Dermis blood vessel endothelial cell (primary cell): ENCODE measurements at places on chromosomes 7 and 10. TPM values are rescaled to one million over a fixed set of nuclear protein-coding genes. Genes with fewer than 3 reads are reported as not detected.

TMEM236 gene
- 0.17 and 1.3 TPM in 2 replicates for total RNA-seq

HTR5A gene
- not detected in 2 replicates for total RNA-seq

BTBD16 gene
- total RNA-seq = not detected in 2 replicates

DNAJB6 gene
- 119 and 155 TPM in 2 replicates for total RNA-seq

TLX1 gene
- total RNA-seq = not detected in 2 replicates

WEE2 gene
- not detected in 2 replicates for total RNA-seq

SLC12A9 gene
- 37.1 and 39.9 TPM in 2 replicates for total RNA-seq

PRSS1 gene
- total RNA-seq = not detected in 2 replicates

UPK3BL2 gene
- 2.3 and 2.7 TPM in 2 replicates for total RNA-seq

GDF10 gene
- not detected in 2 replicates for total RNA-seq

ZNF716 gene
- total RNA-seq = under 0.01 TPM in 1 of 2 replicates, not detected in the other

VSTM4 gene
- 0.56 and 1.0 TPM in 2 replicates for total RNA-seq

HOXA5 gene
- 5.6 and 6.1 TPM in 2 replicates for total RNA-seq

DNA sequence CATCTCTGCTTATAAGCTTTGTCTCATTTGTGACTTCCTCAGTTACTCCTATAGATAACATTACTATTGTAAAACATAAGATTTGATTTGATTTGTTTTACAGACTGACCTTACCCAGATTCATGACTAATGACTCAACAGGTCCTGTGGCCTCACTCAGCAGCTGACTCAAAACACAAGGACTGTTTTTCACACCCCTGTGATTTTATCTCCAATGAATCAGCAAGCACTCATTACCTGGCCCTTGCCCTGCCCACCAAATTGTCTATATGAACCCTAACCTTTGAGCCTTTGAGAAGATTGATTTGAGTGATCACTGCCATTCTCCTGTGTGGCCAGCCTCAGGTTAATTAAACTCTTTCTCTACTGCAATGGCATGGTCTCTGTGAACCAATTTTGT, 1064.6 kb upstream of the LRRTM3 start:
- DNase-seq = no peak

GRCh38 chr10:129472696-129473555, 5.9 kb downstream of the MGMT start:
- no peak for DNase-seq

DNA sequence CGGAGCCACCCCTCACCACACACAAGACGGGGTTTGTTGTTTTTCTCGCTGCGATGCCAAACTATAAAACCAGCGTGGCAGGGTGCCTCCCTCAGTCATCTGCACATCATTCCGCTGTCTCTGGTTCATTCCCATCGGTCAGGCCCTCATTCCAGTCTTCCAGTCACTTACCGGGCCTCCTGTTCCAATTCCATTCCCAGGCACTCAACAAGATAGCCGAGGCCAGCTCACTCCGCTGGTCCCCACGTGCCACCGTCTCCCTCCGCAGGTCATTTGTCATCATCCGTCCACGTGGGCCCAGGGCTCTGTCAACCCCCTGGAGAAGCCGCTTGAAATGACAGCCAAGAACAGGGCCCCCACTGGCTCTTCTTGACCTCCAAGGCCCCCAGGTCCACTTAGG, 6.1 kb upstream of the TMEM184A start:
- DNase-seq = no peak

DNA sequence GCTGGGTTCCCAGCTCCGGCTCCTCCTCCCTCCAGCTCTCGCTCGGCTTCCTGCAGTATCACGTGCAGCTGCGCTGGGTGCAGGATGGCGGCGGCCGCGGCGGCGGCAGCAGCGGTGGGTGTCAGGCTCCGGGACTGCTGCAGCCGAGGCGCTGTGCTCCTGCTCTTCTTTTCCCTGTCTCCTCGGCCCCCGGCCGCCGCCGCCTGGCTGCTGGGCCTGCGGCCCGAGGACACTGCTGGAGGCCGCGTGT, at the start of gene CNNM1:
Gene CNNM1 (plus strand): TSS at position 53 of the 250 bp plus-strand sequence. CDS start 32 bp downstream, at position 85.
- peak; percentile 5 for DNase-seq

- DNase-seq = peak; percentile 69
Observed at GRCh38 chr10:6667679-6668270, 87.7 kb upstream of the PRKCQ start.

GRCh38 chr10:122853665-122854313, 8.1 kb upstream of the CUZD1 start:
- no peak for DNase-seq

- no peak for DNase-seq
Observed at GRCh38 chr7:69035826-69036225, 562.4 kb upstream of the AUTS2 start.

DNA sequence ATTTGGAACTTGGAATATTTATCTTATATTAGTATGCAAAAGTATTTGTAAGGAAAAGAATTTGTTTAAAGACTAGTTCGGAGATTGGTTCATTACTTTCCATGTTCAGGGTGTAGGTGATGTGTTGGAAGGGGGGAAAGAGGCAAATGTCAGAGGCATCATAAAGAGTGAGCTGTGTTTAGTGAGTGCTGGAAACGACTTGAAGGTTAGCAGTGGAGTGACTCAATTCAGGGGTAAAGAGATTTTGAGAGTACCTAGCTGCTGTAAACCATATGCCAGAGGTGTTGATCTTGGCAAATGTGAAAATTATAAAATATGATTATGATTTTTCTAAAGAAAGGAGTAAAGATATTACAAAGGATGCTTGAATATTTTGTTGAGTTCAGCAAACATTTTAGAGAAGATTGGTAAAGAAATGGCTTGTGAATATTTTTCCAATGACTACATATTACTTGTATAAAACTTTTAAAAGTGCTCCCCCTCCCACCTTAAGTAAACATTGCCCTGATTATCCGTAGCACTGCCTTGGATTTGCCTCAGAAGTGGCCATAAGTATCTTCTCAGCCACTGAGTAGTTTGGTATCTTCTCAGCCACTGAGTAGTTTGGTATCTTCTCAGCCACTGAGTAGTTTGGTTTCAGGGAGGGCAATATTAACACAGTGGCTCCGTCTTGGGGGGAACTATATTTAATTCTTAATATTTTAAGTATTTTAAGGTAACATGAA, 51.5 kb downstream of the ZNRF2 start:
- DNase-seq = no peak

DNA sequence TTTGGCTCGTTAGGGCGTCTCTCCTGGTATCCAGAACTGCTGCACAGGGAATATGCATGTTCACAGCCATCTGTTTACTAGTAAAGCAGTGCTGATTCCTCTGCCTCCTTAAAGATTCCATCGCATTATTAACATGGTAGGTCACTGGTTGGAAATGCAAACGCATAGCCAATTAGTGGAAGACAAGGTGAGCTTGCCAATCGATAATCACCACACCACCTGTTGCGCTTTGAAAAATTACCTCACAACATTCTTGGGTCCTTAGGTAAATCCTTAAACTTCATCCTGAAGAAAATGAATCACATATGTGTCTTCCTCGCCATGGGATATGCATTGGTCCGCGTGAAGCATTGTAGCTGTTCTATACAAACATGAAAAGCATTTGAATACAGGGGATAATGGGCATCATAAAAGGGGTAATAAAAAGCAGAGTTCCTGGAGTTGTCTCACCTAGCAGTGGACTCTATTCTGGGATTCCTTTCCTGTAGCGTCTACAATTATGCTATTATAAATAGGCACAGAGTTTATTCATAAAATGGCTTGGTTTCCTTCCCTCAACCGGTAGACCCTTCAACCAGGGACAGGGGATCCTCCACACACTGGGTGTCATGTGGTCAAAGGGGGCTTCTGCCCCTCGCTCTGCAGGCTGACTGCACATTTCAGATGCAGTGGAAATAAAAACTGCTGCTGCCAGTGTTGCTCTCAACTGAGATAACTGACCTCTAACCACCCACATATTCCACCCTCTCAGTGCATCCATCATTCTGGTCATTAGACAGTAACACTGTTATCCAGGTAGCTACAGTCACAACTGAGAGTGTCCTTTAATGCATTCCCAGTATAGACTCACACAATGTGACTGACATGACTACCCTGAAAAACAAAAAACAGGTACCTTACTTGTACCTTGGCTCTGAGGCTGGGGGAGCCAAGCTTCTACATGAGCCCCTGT, 389.2 kb upstream of the NFE2L3 start:
- DNase-seq = no peak

- DNase-seq = no peak
Observed at GRCh38 chr10:9853405-9854355, 1164.0 kb upstream of the CELF2 start.

- DNase-seq = no peak
Observed at GRCh38 chr7:33452805-33453502, 323.6 kb downstream of the BBS9 start.

DNA sequence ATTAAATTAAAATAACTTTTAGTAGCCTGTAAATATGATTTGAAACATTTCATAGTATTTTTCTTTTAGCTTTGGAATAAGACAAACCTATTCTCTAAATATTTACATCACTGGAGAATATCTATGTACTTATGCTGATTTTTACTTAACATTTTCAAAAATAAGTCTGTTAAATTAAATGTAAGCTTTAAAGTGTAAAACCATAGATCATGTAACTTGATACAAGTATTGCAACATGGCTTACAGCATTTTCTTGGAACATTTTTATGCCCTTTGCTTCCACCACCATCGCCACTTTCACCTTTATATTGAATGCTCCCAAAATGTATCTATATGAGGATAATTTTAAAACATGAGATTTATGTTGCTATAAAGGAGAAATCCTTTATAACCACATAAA, 427.1 kb downstream of the GFRA1 start:
- DNase-seq = no peak

GRCh38 chr7:151440799-151441445, 981 bp upstream of the CRYGN start:
- DNase-seq = no peak

DNA sequence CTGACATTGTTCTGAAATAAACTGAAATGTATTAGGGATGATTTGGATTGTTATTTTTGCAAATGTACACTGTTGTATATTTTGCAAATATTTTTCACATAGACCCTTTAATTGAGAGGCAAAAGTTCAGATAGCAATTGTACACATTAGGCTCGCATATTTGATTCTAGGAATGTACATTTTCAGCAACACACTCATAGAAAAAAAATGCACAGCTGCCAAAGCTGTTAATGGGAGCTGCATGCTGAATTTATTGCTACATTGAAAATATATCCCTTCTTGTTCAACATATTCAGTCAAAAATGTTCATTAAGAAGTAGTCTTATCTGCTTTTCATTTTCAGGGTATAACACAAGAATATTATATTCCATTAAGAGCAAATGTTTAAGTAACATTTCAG, 512.9 kb downstream of the ATRNL1 start:
- no peak for DNase-seq

DNA sequence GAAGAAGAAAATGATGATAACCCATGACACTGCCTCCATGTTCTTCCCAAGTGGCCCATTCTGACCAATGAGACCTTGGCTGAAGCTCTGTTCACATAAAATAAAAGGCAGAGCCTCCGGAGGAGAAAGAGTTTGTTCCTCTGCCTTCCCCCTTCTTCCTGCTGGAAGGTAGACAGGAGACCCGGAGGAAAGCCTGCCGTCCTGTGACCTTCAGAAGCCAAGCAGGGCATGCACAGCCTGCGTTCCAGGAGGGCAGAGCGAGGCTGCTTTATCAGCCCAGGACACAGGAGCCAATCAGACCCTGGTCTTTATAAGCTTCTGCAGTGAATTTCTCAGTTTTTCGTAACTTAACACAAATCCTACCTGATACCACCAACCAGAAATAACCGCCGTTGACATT, 8.6 kb upstream of the GRID1 start:
- no peak for DNase-seq

GRCh38 chr10:52677086-52677485, 95.5 kb downstream of the MBL2 start:
- peak; percentile 28 for DNase-seq

DNA sequence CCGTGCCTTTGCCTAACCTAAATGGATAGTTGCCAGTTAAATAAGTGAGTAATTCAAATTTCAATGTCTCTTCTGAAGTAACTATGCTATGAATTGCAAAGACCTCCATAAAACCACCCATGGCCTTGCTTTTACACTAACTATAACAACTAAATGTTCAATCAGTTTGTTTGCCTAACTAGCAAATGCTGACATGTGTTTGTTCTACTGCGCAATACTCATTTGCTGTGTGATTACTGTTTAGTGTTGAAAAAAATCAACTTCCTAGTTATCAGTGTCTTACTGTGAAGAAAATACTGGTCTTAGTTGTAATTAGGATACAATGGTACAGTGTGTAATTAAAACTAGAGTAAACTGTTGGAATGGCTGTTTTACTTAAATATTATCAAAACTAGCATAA, 47.3 kb upstream of the GATAD1 start:
- DNase-seq = no peak

GRCh38 chr10:80580638-80581468, 43.2 kb downstream of the SH2D4B start:
- DNase-seq = no peak

GRCh38 chr7:135285547-135286233, 52.1 kb downstream of the STRA8 start:
- DNase-seq = no peak

- DNase-seq = no peak
Observed at GRCh38 chr10:113066561-113067312, 116.7 kb downstream of the TCF7L2 start.

GRCh38 chr10:79056736-79057391, 11.9 kb upstream of the ZMIZ1 start:
- no peak for DNase-seq

DNA sequence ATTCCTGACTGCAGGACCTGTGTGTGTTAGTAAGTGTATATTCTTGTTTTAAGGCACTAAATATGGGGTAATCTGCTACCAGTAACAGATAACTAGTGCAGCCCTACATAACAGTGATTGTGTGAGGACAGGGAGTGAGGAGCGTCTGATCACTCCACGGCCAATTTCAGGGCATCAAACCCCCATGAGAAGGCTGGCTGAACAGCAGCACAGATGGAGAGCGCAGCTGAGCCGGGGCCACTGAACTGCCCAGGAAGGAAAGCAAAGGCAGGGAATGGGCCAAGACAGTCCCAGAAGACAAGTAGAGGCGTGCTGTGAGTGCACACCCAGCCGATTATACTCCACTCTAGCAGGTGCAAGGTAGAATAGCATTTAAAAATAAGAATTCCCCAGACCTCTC, 157.1 kb upstream of the CHST15 start:
- no peak for DNase-seq

- DNase-seq = peak; percentile 37
Observed at GRCh38 chr7:44881610-44882009, 3.7 kb downstream of the PURB start.
